ENCODE measurements at places on chromosomes 5 and 9.

- no peak for DNase-seq
Observed at GRCh38 chr5:137486707-137487106, 12.4 kb downstream of the SPOCK1 start.

GRCh38 chr5:169548315-169548714, 35.3 kb upstream of the SPDL1 start:
- DNase-seq = no peak

DNA sequence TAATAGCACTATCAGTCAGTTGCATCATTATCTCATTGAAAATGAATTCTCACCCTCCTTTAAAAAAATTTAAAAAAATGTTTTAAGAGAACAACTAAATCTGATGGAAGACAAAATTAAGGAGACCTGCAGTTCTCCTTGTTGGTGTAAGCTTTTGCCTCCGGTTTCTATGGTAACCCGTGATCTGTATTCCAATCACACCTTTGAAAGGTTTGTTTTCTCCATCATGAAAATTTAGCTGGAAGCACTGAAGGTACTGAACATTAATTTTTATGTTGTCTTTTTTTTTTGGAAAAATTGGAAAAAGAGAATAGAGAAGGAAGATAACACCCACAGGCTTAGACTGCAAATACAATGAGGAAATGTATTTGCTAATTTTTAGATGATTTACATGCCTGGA, 2.5 kb upstream of the BASP1 start:
- DNase-seq = no peak

DNA sequence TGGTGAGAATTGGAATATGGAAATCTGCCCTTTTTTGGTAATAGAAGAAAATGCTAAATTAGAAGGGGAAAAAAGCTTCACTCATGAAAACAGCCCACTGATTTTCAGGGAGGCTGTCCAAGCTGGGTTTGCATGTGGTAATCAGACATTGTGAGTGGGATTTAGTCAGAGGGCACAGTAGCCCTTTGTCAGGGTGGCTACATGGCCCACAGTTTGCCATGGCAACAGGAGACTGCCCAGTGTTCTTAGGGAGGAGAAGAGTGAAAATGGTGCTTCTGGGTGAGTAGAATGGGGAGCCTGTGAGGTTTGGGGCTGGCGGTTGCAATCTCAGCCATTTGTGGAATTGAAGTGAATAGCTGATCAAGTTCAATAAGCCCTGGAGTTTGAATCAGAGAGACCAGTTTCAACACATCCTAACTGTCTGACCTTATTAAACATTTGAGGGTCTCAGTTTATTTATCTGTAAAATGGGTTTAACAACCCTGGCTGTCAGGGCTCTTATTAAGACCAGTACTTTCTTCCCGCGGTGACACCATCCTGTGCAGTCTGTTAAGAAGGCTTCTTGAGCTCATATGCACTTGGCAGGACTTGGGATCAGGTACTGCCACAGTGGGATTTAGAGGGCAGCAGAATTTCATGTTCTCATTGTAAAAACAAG, 107.6 kb upstream of the TNC start:
- no peak for DNase-seq

- DNase-seq = no peak
Observed at GRCh38 chr9:133207021-133207531, 2.0 kb downstream of the OBP2B start.

- DNase-seq = no peak
Observed at GRCh38 chr9:27183701-27184100, 74.7 kb downstream of the TEK start.

DNA sequence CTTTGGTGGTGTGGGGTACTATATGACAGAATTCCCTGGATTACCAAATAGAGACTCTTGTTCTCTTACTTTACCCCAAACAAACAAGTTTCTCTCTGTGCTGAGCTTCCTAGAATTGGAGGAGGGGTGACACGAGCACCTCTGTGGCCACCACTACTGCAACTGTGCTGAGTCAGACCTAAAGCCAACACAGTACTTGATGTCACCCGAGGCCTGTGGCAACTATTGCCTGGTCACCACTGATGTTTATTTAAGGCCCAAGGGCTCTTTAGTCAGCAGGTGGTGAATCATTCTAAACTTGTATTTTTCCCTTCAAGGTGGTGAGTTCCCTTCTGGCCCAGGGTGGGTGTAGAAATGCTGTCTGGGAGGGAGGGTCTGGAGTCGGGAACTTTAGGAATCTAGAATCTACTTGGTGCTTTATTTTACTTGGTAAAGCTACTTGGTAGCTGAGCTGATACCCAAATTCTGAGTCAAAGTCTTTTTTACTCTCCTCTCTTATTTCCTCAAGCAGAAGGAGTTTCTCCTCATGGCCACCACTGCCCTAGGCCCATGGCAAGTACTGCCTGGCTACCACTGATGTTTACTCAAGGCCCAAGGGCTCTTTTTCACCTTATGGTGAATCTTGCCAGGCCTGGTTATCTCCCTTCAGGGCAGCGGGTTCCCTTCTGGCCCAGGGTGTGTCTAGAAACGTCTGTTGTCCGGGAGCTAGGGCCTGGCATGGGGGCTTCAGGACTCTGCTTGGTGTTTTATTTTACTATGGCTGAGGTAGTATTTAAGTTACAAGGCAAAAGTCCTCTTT, 9.8 kb downstream of the LURAP1L start:
- peak; percentile 91 for DNase-seq

DNA sequence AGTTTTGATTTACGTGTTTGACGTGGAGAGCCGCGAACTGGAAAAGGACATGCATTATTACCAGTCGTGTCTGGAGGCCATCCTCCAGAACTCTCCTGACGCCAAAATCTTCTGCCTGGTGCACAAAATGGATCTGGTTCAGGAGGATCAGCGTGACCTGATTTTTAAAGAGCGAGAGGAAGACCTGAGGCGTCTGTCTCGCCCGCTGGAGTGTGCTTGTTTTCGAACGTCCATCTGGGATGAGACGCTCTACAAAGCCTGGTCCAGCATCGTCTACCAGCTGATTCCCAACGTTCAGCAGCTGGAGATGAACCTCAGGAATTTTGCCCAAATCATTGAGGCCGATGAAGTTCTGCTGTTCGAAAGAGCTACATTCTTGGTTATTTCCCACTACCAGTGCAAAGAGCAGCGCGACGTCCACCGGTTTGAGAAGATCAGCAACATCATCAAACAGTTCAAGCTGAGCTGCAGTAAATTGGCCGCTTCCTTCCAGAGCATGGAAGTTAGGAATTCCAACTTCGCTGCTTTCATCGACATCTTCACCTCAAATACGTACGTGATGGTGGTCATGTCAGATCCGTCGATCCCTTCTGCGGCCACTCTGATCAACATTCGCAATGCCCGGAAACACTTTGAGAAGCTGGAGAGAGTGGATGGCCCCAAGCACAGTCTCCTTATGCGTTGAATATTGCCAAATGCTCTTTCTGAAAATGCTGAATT, 850 bp downstream of the RRAGA start:
- DNase-seq = peak; percentile 15

- no peak for DNase-seq
Observed at GRCh38 chr9:69599232-69599971, 72.8 kb downstream of the APBA1 start.

- DNase-seq = no peak
Observed at GRCh38 chr5:62134811-62135210, 171.2 kb upstream of the KIF2A start.

- no peak for DNase-seq
Observed at GRCh38 chr5:73121119-73121463, 716 bp downstream of the TMEM171 start.

- peak; percentile 31 for DNase-seq
Observed at GRCh38 chr9:133120501-133121197, 391 bp downstream of the RALGDS start.

DNA sequence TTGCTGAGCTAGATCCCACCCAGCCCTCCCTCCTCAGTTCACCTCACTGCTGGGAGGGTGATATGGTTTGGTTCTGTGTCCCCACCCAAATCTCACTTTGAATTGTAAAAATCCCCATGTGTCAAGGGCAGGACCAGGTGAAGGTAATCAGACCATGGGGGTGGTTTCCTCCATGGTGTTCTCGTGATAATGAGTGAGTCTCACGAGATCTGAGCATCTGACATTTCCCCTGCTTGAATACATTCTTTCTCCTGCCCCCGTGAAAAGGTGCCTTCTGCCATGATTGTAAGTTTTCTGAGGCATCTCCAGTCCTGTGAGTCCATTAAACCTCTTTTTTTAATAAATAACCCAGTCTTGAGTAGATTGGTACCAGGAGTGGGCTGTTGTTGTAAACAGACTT, 469.9 kb upstream of the DAP start:
- no peak for DNase-seq

GRCh38 chr9:89945133-89945532, 340.3 kb downstream of the GADD45G start:
- no peak for DNase-seq

- DNase-seq = no peak
Observed at GRCh38 chr5:1205255-1206180, 4.1 kb downstream of the SLC6A19 start.

GRCh38 chr5:94031631-94032030, 290.2 kb upstream of the POU5F2 start:
- DNase-seq = no peak

- no peak for DNase-seq
Observed at GRCh38 chr9:120714846-120715388, 647 bp upstream of the MEGF9 start.

- no peak for DNase-seq
Observed at GRCh38 chr5:175464942-175465233, 13.5 kb upstream of the SFXN1 start.

- no peak for DNase-seq
Observed at GRCh38 chr5:80103371-80103770, 68.2 kb downstream of the THBS4 start.

- no peak for DNase-seq
Observed at GRCh38 chr9:134622896-134623257, 18.7 kb upstream of the COL5A1 start.

DNA sequence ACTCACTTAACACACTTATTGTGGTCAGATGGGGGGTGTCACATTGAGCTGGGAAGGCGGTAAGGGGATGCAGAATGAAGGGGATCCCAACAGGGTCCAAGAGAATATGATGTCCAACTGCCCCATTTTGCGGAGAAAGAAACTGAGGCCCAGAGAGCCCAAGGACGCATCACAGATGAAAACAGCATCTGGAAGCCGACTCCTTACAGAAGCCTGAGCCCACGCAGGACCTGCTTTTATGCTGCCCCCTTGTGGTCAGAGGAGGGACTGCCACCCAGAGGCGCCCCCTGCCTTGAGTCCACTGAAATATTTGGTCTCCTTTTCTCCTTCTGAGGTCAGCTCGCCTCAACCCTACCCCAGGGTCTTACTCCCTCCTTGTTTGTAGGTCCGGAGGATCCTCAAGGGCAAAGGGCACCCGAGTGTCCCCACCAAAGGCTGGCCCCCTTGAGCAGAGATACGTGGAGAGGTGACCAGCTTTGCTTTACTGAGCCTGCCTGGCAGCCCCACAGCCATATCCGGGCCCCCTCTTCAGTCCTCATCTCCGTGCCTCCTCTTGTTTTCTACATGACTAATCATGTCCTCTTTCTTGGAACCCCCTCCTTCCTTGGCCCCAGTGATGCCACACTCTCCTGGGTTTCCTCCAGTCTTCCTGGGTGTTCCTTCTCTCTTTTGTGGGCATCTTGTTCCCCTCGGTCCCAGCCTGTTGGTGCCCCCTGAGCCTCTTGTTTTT, 30.0 kb upstream of the TTLL11 start:
- DNase-seq = peak; percentile 82

- no peak for DNase-seq
Observed at GRCh38 chr5:95861864-95862561, 39.5 kb upstream of the GLRX start.

DNA sequence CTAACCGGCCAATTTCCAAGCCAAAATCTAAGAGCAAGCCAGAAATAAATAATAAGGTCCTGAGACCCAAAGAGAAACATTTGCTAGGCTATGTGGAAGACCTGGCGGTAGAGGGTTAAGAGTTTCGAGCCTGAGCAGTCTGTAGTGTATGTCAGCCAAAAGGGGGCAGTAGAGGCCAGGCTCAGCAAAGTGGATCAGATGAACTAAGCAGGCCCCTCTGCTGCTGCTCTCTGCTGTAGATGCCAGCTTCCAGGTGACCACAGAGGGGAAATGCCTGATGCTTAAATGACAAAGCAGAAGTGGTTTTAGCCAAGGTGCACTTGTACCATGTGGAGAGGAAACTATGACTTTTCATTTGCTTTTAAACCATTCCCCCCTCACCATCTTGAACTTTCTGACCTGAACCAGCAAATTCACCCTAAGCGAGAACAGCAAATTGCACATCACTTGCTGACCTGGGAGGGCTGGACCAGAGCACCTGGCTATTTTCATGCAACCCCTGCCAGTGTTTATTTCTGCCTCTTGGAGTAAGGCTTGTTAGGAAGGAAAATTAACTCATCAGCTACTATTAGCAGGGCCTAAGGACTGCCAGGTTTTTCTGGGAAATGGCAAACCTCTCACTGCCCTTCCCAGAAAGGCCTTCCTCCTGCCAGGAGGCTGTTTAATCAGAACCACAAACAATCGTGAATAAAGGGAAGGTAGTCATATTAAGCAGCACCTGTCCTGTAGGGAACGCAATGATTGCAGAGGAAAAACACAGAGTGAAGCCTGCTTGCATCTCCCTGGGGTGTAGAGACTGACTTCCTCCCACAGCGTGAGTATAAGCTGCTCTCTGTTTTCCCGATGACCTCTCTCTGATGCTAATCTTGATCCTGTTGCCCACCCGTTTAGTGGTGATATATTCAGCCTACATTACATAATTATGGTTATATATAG, 818.2 kb downstream of the TLR4 start:
- DNase-seq = peak; percentile 56

DNA sequence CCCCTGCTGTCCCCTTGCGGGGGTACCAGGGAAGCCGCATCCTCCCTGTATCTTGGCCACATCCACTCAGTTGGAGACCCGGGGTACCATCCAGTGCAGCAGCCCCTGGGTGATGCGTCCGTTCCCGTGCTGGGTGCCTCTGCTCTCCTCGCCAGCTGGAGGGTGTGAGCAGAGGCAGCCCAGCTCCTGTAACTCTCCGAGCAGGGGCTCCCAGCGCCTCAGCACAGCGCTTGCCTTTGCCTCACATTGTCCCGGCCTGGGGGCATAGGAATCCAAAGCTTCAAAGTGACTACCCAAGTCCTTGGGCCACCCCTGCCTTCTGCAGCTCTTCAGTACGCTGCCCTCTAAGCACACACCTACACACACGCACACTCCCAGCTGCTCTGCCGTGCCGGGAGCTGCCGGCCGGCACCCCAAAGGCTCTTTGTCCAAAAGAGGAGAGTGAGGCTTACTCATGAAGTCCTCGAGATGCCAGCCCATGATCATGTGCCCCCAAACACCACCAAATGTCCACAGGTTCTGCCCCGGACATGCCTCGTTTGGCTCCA, 733 bp downstream of the ANGPTL2 start:
- DNase-seq = no peak

GRCh38 chr9:130140706-130141105, 31.5 kb upstream of the NCS1 start:
- DNase-seq = no peak

DNA sequence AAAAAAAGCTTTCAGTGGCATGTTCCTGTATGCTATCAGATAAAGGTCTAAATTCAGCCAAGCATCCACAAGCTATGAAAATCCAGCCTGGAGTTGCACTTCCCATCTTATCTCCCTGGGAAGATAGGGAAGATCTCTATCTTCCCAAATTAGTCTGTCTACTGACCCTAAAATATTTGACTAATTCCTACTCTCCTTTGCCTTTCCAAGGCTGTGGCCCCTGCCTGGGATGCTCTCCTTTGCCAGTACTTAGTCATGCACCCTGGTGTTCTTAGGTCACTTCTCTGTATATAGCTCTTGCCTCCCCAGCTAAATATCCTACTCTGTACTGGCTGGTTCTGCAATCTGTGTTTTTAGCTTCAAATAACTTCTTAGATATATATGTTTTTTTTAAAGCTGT, 44.0 kb upstream of the PLPP1 start:
- DNase-seq = no peak

Data from RPMI8226 (cell line).